Stimulated activated CD8-positive, alpha-beta memory T cell treated with anti-CD3 and anti-CD28 coated beads, Interleukin-7, amount 100 ng/mL, for 24 hours (primary cell): ENCODE measurements at places on chromosomes 6 and 20.
A peak's percentile ranks its signal among the peaks of the same experiment; 100 is the strongest.

DNA sequence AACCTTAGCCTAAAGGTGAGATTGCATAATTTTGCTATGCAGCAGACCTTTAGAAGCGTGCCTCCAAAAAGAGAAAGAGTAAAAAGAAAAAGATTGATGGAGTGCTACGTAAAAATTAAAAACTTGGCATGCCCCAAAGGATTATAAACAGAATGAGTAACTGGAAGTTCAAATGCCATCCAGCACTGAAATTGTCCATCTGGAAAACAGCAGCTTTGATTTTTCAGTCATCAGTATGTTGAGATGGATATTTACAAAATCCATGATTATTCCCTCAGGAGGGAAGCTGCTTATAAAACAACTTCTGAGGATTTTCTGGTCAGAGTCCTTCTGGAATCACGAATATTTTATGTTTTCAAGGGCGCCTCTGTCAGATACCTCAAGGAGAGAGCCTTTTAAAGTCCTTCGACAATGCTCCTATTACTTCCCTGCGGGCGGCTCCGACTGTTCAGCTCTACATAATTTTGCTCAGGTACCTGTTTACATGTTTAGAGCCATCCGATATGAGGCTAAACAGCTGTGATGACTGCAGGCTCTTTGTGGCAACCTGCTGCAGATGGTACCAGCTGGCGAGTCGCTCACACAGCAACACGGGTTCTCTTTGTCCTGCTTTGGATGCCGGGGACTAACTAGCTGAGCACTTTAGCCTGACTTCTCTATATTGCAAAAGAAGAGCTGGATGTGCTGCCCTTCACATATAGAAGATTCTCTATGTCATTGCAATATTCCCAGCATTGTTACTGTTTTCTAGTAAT lies 83.3 kb downstream of the RCAN2 start:
- no peak for DNase-seq

DNA sequence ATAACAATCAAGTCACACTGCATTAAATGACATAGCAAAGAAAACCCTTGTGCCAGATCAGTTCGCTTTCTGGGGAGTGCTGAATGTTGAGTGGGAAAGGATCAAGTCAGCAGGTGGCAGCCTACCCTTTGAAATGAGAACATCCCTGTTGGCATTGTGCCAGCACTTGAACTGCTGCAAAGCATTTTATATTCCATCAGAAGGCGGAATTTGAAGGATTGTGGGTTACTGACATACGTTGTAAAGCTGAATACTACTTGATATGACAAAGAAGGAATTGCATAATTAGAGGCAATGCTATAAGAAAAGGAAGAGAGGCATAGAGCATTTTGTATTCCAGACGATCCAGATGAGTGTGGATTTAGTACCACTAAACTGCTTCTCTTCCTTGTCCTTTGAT lies 26.5 kb downstream of the BCKDHB start:
- no peak for DNase-seq

- peak; percentile 11 for DNase-seq
Observed at GRCh38 chr6:24666097-24666640, 530 bp downstream of the TDP2 start.

DNA sequence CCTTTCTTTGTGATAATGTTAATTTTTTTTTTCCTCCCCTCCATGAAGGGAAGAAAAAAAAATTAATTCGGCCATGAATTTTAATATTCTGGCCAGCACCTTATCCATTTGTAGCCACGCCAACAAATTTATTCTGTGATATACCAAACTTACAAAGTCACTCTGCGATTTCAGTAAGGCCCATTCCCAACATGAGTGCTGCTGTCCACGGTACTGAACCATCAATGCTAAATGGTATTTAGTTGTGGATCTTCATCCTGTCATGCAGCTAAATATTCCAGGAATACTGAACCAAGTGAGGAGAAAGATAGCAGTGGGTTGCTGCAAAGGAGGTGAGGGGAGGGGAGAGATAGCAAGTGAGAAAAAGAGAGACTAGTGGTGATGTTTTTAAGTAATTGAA lies 19.5 kb upstream of the RSPH4A start:
- DNase-seq = no peak

- no peak for DNase-seq
Observed at GRCh38 chr6:53360093-53360912, 11.6 kb upstream of the ELOVL5 start.

DNA sequence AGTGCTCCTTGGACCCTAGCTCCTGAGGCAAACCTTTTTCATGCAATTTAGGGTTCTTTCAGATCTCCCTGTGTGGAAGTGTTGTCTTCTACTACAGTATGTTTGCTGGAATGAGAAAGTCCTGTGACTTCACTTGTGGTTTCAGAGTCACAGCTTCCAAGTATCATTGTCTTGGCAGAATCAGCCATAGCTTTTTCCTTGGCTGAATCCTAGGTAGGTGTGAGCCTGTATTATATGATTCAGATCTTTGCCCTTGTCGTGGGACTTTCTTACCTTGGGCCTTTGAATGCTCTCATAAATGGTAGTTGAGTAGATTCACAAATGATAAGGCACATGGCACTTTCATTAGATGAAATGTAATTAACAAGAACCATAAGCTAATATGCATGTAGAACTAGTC lies 16.5 kb downstream of the CARMIL1 start:
- no peak for DNase-seq

DNA sequence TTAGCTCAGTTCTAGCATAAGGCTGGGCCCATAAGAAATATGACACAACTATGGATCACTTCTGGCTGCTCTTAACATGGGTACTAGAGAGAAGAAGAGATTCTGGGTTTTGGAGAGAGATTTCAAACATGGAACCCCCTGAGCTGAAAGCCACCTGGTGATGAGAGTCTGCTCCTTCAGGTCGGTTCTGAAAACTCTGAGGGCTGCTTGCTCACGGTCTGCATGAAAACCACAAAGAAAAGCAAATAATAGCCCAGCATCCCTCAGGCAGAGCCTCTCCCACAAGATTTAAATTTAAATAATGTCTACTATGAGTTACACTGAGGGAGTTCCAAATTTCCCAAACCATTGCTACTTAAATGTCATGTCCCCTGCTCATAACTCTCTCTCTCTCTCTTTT lies 301.5 kb downstream of the BMP7 start:
- no peak for DNase-seq

DNA sequence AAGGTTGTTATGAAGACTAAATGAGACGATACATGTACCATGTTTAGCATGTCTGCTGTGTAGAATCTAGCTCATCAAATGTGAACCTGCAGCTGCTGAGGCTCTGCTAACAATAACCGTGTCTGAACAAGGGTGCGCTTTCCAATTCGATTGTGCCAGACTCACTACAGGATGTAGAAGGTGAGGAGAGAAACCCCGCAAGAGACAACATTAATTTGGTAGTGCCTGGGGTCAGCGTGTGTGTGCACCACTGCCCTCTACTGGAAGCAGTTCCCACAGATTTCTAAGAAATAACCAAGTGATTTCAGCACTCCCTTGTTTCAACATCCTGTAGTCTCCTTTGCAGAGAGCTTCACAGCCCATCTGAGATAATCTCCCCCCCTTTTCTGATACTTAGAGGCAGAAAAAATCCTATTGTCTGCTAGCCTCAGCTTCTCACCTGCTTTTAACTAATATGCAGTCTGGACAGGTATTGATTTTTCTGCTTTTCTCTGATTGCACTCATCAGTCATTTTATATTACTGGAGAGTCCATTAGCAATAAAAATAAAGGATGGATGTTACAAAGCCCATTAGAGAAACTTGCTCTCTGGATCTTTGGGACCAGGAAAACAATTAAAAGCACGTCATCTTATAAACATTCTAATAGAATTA lies 96.7 kb upstream of the BACH2 start:
- DNase-seq = no peak

- peak; percentile 22 for DNase-seq
Observed at GRCh38 chr20:25750765-25751696, 54.4 kb upstream of the ZNF337 start.

- DNase-seq = no peak
Observed at GRCh38 chr6:9225441-9225871, 790.1 kb upstream of the SLC35B3 start.

- no peak for DNase-seq
Observed at GRCh38 chr6:25061289-25061936, 125.7 kb upstream of the RIPOR2 start.

GRCh38 chr20:38676576-38676975 lies 47.7 kb upstream of the SLC32A1 start:
- no peak for DNase-seq

GRCh38 chr6:159359581-159360297 lies 190.5 kb downstream of the FNDC1 start:
- no peak for DNase-seq

DNA sequence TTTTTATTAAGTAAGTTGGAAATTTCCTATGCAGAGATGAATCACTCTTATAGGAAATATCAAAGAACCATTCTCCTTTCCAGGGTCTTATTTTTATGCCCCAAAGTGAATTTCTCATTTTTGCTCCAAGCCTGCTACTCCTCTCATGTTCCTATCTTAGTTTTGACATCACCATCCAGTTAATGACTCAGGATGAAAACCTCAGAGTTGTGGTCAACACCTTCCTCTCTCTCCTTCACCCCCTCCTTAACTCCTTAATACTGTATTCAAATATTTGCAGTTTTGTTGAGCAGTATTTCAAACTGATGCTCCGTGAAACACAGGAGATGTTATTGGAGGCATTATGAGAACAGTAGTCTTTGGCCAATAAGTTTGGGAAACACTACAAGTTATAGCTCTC lies 64.1 kb downstream of the NRN1 start:
- DNase-seq = no peak

GRCh38 chr6:144338951-144339700 lies 54.0 kb downstream of the UTRN start:
- no peak for DNase-seq

GRCh38 chr6:1212919-1213318 lies 99.0 kb upstream of the FOXQ1 start:
- no peak for DNase-seq

DNA sequence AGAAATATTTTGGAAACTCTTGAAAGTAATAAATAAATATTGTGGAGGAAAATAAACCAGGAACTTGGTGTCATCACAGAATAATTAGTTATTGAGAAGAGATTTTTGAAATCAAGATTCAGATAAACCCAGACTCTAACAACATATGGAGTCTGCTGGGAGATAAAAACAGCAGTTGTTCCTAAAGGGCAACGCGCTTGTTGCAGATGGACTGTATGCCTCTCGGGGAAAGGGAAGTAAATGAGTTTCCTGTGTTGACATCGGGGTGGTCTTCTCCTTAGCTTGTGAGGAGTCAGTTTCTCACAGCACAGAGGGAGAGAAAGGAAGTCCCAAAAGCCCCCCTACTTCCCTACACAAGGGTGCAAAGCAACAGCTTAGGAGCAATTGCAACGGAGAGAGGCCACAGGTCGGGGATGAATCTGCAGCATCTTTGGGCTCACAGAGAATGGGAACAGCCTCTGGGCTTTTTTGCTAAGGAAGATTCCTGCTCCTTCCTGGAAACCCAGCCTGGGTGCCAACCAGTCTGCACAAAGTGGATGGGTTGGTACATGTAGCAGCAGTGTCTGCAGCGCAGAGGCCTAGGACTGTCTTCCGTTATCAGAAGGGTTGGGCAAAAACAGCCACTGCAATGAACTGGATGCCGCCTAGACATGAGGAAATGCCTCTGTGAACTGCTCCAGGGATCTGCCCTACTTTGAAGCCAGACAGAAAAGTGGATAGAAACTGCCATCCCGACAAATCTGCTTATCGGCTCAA lies 603.0 kb upstream of the NRSN1 start:
- no peak for DNase-seq

DNA sequence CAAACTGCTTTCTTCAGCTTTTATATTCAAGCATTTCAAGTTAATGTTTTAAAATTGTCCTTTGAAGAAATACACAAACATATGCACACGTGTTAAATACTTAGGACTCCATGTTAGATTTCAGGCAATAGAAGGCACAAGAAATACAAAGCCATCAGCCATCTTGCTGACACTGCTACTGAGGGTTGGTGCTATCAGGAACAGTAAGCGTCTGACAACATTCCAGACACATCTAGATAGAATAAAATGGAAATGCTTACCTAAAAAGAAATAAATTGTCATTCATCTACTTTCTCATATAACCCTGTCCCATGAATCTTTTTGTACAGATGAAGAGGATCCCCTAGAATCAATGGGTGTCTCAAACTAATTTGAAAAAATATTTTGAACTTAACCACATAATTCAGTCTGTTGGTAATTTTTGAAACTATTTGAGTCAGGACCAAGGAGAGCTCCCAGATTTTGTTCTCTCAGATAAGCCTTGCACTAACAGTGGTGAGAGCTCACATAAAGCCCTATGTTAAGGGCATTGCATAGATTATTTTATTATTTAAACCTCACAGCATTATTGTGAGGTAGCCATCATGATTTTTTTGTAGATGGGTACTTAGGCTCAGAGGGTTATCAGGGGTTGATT lies 631.1 kb upstream of the POU3F2 start:
- no peak for DNase-seq

GRCh38 chr6:139251045-139251690 lies 40.6 kb downstream of the TXLNB start:
- DNase-seq = no peak

- no peak for DNase-seq
Observed at GRCh38 chr6:139425780-139426179, 51.3 kb upstream of the CITED2 start.

DNA sequence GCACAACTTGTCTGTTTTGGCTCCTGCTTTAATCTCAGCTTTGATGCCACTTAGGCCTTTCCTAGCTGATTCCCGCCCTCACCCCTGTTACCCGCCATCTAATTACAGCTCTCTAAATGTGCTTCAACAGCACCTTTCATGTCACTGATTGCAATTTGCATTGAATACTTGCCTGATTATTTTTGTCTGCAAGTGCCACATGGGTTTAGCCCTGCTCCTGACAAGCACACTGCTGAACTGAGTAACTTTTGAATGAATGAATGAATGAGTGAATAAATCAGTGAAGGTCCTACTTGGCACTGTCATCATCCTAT lies 591 bp upstream of the DCBLD1 start:
- no peak for DNase-seq

GRCh38 chr20:43194137-43194536 lies 4.4 kb upstream of the PTPRT start:
- DNase-seq = no peak

GRCh38 chr20:5191829-5192569 lies 65.2 kb downstream of the CDS2 start:
- no peak for DNase-seq

GRCh38 chr6:56734335-56734734 lies 91.6 kb upstream of the DST start:
- no peak for DNase-seq

DNA sequence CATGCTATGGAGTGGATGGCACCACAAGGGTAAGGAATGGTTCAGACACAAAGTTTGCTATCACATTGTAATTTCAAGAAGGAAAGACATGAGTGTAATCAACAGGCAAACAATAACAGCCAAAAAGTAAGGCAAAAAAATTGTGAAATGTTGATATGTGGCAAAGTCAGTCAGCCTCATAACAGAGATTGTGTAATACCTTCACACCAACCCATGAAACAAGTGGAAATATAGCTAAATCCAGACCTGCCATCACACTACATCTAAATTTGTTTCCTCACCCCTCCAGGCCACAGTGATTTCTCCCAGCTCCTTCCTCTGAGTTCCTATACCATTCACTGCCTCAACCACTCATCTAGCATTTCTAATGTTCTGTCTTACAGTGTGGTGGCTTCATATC lies 37.3 kb downstream of the SIM1 start:
- no peak for DNase-seq

- no peak for DNase-seq
Observed at GRCh38 chr20:32344835-32345506, 13.2 kb upstream of the ASXL1 start.

- DNase-seq = no peak
Observed at GRCh38 chr20:37673444-37673843, 20.4 kb upstream of the CTNNBL1 start.

- DNase-seq = no peak
Observed at GRCh38 chr6:34506718-34507117, 40.8 kb downstream of the PACSIN1 start.

GRCh38 chr20:621125-621756 lies 11.1 kb upstream of the TCF15 start:
- no peak for DNase-seq
